ENCODE measurements at places on chromosomes 1 and 21. TPM values are rescaled to one million over a fixed set of nuclear protein-coding genes. Genes with fewer than 3 reads are reported as not detected.
A peak's percentile ranks its signal among the peaks of the same experiment; 100 is the strongest.

PPM1J gene
- 1.4 TPM for total RNA-seq

TMOD4 gene
- 1.3 TPM for total RNA-seq

FAAH gene
- 6.8 TPM for total RNA-seq

DNA sequence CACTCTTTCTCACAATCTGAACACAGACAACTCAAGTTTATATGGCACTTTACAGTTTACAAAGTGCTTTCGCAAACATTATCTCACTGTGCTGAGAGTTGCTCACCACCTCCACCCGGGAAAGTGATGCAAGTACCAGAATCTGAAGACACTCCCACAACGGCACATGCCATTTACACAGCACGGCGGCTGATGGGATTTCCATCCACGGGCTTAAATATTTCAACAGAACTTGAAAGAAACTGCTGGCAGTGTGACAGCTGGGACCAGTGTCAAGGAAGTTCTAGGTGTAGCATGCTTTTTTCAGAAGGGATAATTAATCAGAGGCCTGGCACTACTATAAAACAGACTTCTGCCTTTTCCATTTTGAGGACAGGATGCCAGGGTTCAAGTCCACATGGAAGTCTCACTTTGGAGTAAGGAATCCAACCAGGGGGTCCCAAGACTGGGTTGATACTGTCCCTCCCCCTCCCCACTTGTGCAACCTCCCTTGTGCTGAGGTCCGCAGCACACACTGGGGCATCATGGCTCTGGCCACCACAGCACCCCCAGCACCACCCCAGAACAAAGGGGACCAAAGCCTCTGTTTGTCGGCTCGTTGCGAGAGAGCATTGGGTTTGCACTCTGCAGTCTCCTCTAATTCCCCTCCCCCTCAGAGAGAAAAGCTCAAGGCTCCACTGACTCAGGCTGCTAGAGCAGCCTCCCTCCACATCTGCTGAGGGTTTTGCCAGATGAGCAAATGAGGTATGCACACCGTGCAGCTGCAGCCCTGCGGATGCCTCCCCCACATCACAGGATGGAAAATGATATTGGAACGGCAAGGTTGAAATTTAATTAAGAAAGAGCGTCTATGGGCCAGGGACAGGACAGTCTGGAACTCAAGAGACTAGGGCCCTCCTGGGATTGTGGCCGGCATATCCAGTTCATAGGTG is 154.9 kb downstream of the TGFBR3 start:
- peak; percentile 63 for DNase-seq

- peak; percentile 52 for DNase-seq
These were observed 16.5 kb downstream of the TADA1 start for GRCh38 chr1:166859597-166859996.

- DNase-seq = no peak
These were observed 134.4 kb downstream of the LEPR start for GRCh38 chr1:65554829-65555228.

GRCh38 chr1:78622548-78622947 is 2.3 kb downstream of the IFI44L start:
- DNase-seq = no peak

- no peak for DNase-seq
These were observed 34.6 kb upstream of the PDE4B start for GRCh38 chr1:65758128-65758527.

Data from activated CD4-positive, alpha-beta T cell treated with anti-CD3 and anti-CD28 coated beads, Interleukin-2, amount 10 ng/mL, durations not matched to agents 24 days and 14 days (primary cell).